Activated CD4-positive, alpha-beta T cell treated with anti-CD3 and anti-CD28 coated beads for 4 hours (primary cell): ENCODE measurements at places on chromosomes 11 and 22.

GRCh38 chr22:19827341-19828034 lies 27.2 kb downstream of the GNB1L start:
- no peak for DNase-seq

DNA sequence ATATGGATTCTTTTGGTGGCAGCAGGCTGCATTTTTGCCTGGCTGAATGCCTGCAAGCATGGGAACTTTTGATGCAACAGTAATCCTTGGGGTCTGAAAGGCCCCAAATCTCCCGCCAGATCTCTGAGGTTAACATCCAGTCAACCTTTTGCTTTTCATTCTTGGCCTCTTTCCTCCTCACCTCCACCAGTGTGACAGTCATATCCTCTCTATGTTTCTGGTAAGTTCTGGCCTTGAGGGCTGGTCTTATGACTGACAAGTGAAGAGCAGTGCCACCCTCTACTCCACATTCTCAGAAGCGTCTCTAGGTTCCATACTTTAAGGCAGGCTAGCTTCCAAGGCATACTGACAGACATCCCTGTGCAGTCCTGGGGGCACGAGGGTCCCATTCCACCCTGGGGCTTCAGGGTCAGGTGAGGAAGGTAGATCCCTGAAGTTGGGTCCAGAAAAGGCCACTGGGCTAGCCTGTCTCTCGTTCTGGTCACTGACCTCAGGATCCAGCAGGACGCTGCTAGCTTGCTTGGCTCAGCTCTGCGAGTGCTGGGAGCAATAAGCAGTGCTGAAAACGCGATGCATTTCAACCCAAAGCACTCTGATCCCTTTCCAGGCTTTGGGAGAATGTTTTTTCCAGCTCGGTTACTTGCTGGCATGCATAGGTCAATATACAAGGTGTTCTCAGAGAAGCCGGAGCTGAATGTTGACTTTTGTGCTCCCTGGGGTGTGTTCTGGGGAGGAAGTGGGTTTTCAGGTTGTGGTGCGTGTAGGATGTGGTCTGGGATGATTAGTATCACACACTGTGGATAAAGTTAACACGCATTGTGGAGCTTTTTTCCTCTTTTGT lies 75.2 kb downstream of the PTPRJ start:
- peak; percentile 31 for DNase-seq

- DNase-seq, result no peak
Observed at GRCh38 chr11:121352251-121352891, 59.8 kb downstream of the SC5D start.

DNA sequence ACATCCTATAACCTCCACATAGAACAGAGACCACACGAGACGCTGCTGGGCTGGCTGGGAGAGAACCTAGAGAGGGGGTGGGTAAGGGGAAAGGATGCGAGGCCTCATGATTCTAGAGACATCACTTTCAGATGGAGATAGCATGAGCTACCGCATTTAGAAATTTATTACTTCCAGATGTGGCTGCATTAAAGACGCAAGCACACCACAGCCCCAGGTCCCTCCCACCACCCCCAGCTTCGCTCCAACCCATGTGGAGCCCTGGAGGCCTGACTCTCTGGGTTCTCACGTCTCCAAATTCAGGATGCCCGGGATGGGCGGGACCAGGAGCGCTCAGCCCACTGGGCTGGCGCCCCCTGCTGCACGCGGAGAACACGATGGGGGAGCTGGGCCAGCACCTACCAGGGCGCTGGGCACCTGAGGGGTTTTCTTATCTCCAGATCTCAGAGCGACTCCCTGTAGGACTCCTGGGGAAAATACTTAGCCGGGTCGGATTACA lies 13.6 kb downstream of the MRPL21 start:
- no peak for DNase-seq

DNA sequence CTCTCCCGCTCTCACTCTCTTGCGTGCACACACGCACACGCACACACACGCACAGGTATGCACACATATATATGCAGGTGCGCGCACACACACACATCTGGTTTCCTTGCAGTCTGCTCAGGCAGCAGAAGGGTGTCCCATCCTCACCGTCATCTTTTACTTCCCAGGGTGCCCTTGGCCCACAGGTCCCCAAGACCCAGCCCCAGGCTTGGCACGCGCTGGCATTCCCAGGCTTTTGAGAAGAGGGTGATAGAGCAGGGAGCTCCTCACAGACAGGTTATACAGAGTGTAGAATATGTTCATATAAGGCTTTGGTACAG lies 52.0 kb upstream of the SPATA19 start:
- no peak for DNase-seq

GRCh38 chr11:38046571-38047135 lies 1448.6 kb upstream of the RAG2 start:
- DNase-seq, result no peak

- DNase-seq, result no peak
Observed at GRCh38 chr11:6559369-6559768, 44.0 kb downstream of the RRP8 start.

DNA sequence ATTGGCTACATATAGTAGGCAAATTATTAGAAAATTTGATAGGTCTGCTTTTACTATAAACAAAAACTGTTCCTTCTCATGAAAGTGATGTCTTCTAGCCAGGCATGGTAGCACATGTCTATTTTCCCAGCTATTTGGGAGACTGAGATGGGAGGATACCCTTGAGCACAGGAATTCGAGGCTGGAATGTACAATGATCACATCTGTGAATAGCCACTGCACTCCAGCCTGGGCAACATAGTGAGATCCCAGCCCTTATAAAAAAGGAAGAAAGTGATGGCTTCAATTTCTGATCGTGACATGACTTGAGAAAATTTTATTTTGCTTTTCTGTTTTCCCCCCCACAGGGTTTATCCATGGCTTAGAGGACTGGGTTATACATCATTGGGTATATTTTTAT lies 19.5 kb upstream of the B3GNT6 start:
- no peak for DNase-seq

- DNase-seq, result no peak
Observed at GRCh38 chr11:69211540-69211919, 55.8 kb downstream of the SMIM38 start.

DNA sequence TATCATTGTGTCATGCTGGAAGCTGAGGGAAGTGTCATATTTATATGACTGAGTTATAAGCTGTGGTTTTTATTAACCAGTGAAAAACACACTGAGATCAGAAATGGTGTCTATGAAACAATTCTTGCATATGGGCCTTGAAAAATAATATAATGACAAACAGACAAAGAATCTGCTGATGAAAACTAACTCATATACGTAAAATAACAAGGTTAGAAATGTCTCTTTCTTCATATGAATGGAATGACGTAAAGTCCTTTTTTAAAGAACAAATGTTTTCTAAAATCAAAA lies 48.8 kb upstream of the PHF21B start:
- DNase-seq, result no peak

DNA sequence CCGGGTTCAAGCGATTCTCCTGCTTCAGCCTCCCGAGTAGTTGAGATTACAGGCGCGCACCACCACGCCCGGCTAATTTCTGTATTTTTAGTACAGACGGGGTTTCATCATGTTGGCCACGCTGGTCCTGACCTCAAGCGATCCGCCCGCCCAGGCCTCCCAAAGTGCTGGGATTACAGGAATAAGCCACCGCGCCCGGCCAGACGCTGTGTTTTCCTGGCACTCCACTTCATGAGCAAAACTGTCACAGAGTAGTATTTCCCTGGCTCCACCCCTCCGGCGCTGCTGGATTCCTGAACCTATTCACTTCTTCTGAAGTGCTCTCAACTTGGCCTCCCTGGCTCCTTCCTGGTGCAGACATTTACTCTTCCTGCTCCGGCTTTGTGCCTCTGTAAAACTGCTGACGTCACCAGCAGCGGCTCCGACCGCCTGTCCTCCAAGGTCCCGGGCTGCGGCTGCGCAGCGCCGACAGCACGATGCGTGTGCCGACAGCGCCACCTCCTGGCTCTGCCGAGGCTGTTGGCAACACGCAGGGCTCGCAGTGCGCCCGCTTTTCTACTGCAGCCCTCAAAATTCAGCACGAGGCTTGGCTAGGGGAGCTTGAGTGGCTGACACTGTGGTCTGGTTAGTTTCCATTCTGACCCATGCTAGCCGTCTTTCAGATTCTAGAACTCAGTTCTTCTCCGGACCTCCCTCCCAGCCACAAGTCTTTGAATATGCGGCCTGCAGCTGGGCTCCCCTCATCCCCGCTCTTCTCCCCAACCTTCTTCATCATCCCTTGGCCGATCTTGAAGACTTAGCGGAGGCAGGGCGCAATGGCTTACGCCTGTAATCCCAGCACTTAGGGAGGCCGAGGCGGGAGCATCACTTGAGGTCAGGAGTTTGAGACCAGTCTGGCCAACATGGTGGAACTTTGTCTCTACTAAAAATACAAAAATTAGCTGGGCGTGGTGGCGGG lies 36.6 kb downstream of the APOL3 start:
- peak; percentile 92 for DNase-seq

- no peak for DNase-seq
Observed at GRCh38 chr11:21931436-21932101, 261.3 kb upstream of the ANO5 start.

DNA sequence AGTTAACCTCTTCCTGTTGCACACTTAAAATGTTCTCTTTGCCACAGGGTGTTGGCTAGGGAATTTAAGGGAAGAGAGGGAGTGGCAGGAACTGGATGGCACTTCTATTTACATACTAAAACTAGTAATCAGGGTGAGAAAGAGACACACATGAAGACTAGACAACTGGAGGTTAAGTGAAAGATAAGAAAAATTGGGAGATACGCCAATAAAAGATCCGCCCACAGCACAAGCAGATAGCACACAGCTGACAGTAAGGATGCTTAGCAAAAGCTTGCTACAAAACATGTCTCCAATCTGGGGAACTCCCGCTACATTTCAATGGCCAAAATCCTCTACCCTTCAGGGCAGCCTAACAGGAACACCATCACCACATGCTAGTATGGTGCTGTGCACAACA lies 12.8 kb downstream of the CPSF7 start:
- no peak for DNase-seq

DNA sequence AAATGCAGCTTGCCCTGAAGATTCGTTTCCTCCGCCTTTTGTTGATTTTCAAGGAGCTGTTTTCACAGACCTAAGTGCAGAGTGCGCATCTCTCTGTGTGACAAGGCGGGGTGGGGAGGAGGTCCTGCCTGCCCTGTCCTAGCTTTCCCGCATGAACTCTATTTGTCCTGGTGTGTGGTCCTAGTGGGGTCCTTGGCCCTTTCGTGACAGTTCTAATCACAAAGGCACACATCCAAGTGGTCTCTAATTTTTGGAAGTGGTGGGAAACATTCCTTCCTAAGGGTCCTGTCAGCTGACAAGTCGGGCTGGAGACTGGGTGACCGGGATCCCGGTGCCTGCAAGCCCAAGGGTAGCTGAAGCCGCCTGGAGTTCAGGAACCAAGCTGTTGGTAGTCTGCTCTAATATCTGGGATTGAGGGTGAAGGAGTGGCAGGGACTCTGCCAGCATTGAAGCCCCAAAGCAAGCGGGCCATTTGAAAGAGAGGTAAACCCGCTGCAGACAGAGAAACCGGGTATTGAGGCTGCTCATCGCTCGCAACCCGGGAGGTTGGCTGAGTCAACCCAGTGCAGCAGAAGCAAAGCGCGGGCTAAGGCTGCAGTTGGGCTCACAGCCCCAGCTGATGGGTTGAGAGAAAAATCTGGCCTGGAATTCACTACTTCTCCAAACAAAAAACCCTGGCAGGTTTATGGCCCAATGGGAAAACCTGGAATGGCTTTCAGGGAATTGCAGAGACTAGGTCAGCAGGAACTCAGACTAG lies 28.1 kb upstream of the FBXO3 start:
- DNase-seq, result no peak

- no peak for DNase-seq
Observed at GRCh38 chr11:5204787-5205186, 4.3 kb upstream of the OR51V1 start.

- DNase-seq, result no peak
Observed at GRCh38 chr22:42263944-42264343, 6.5 kb downstream of the TCF20 start.

DNA sequence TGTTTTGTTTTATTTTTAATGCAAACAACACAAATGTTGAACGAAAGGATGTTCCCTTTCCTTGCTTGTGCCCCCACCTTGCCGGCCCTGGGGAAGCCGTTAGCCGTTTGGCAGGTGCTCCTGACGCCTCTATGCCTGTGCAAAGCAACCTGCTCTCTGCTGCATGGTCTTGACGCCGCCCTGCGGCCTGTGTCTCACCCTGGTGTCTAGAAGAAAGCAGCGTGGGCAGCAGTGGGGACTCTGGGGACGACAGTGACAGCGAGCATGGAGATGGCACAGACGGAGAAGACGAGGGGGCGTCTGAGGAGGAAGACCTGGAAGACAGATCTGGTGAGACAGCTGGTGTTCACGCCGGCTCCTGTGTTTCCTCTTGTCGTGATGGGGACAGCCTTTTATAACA lies 5.5 kb downstream of the PHRF1 start:
- no peak for DNase-seq

DNA sequence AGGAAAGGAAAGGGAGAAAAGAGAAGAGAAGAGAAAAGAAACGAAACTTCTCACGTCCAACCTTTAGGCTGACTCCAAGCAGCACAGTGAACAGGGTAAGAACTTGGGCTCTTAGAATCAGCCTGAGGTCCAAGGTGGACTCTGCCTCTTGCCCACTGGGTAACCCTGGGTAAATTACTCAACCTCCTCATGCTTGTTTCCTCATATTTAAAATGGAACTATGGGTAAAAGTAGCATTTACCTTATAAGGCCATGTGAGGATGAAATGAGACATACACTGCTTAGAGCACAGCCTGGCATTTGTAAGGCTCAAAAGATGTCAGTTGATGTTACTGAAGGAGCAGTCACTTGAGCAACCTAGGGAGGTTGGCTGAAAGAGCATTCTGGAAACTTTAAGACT lies 107.9 kb downstream of the C11orf58 start:
- DNase-seq, result no peak

DNA sequence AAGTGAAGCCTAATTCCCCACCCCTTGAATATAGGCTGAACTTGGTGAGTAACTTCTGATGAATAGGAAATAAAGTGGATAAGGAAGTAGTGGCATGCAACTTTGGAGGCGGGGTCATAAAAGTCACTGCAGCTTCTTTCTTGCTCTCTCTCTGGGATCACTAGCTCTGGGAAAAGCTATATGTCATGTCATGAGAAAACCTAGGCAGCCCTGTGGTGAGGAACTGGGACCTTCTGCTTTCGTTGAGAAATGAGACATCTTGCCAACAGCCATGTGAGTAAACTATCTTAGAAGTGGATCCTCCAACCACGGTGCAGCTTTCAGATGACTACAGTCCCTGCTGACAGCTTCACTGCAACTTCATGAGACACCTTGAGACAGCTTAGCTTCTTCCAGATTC lies 15.7 kb downstream of the ZNF214 start:
- DNase-seq, result no peak

GRCh38 chr11:72045849-72046248 lies 34.5 kb downstream of the NUMA1 start:
- DNase-seq, result no peak
